Amygdala (tissue), 56 donors: ENCODE measurements at places on chromosomes 11 and 22.

GRCh38 chr22:26606611-26607010 lies 11.2 kb downstream of the CRYBB1 start:
- no peak for DNase-seq

GRCh38 chr11:39412117-39412516 lies 2047.3 kb downstream of the LRRC4C start:
- no peak for DNase-seq

GRCh38 chr11:41534391-41534790 lies 74.9 kb upstream of the LRRC4C start:
- DNase-seq = no peak

GRCh38 chr11:9428706-9429105 lies 32.1 kb upstream of the ZNF143 start:
- DNase-seq = no peak

DNA sequence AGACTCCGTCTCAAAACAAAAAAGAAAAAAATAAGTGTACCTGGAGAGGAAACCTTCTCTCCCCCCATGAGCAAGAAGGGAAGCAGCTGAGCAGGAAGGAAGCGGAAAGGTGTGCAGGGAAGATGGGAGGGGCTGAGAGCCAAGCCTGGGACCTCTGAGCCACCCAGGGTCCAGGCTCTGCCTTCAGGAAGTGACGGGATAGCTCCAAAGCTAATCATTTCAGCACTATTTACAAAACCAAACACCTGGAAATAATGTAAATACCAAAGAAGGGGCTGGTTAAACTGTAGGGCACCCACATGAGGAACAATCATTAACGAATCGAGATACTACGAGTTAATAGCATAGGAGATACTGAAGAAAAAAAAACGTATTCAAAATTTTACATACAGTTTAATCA lies 27.9 kb downstream of the ARRB1 start:
- no peak for DNase-seq

- no peak for DNase-seq
Observed at GRCh38 chr11:65941720-65942310, 3.5 kb upstream of the TSGA10IP start.

- peak; percentile 54 for DNase-seq
Observed at GRCh38 chr11:130390071-130390758, 38.2 kb downstream of the ADAMTS8 start.

DNA sequence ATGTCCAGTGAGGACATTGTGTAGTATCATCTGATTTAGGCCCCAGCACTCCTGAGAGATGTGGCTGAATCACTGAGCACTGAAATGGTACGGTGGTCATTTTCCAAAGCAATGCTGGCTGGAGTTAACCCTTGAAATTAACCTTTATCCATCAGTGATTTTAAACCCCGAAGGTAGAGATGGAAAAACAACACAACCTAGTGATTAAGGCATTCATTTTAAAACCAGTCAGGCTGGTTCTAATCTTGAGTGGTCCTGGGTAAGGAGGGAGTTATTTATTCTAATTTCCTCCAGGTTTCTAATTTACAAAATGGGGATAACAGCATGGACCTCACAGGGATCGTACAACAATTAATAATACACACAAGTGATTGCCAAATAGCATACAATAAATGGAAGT lies 6.6 kb upstream of the CSNK2A3 start:
- DNase-seq = no peak

DNA sequence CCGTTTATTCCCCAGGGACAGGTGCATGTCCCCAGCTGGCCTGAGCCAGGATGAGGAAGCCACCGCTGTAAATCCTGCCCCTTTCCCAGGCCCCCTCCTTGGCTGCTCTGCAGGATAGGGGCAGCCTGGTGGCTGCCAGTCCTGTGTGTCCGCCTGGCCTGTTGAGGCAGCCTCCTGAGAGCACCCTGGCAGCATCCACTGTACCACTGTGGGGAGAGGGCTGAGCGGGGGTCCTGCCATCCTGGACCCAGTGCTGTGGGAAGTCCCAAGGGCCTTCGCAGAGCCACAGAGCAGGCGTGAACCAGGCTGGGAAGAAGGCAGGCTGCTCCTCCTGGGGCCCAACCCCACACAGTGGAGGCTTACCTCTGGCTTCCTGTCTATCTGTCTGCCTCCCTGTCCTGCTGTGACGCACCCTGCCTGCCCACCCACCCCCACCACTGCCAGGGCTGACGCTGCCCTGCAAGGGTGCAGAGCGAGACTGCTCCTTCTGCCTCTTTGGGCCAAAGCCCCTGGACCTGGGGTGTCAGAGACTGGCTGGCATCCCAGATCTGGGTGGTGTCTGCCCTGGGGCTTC lies 8.4 kb downstream of the KCTD17 start:
- DNase-seq = no peak
